ENCODE measurements at places on chromosomes 16 and 17. TPM values are rescaled to one million over a fixed set of nuclear protein-coding genes. Genes with fewer than 3 reads are reported as not detected.

GRCh38 chr17:45149669-45150664 lies 1.7 kb downstream of the HEXIM1 start:
- peak; percentile 40 for DNase-seq

GRCh38 chr17:28719021-28719433 lies 758 bp upstream of the RPL23A start:
- no peak for DNase-seq

GRCh38 chr17:56885312-56885657 lies 28.6 kb downstream of the TRIM25 start:
- DNase-seq: no peak

- no peak for DNase-seq
These were observed 16.4 kb upstream of the CD79B start for GRCh38 chr17:63948521-63948920.

DNA sequence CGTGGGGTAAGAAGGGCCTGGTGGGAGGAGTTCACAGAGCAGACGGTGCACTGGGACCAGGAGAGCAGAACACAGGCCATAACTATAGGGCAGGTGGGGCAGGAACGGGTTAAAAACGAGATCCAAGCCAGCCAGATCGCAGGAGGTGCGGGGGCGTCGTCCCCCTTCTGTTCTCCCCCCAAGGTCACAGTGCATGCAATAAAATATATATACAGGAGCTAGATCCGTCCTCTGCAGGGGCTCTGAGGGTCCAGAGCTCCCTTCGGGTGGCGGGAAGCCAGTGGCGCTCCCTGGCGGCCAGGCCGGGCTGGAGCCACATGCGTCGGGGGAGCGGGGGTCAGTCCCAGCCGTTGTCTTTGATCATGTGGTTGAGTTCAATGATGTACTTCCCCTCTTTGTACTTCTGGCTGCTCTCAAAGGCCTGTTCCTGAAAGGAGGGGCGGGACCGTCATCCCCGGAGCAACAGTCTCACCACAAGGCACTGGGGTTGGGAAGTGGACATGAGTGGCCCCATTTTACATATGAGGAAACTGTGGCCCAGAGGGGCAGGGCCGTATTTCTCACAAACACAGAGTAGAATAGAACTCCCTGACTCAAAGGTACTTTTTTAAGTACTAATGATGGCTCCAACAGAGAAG lies 768 bp upstream of the TBX6 start:
- peak; percentile 55 for DNase-seq

DNA sequence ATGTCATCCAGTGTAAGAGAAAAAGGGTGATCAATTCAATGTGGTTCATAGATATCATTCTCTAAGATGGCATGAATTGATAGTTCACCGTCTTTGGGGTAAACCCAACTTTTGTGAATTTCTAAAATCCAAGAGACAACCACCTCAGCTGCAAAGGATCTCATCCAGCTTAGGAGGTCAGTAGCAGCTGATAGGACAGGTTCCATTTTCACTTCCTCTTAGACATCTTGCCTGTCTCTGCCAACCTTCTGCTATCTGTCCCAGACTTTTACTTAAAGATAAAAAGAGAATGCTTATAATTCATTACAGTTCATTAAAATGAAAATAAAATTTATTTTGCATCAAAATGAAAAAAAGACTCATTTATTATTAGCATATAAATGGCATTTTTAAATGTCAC lies 468.2 kb downstream of the XYLT1 start:
- no peak for DNase-seq

- DNase-seq: no peak
These were observed 48.1 kb downstream of the MARF1 start for GRCh38 chr16:15594711-15595320.

DNA sequence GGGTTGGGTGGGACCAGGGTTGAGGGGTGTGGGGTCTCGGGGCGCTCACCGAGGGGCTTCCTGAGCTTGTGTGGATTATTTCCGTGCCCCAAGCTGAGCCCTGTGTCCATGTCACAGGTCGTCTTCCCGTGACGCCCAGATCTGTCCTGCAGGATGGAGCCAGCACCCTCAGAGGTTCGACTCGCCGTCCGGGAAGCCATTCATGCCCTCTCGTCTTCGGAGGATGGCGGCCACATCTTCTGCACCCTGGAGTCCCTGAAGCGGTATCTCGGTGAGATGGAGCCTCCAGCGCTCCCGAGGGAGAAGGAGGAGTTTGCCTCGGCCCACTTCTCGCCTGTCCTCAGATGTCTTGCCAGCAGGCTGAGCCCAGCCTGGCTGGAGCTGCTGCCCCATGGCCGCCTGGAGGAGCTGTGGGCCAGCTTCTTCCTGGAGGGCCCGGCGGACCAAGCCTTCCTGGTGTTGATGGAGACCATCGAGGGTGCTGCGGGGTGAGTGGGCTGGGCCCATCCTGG lies 1.0 kb downstream of the TELO2 start:
- DNase-seq: peak; percentile 8

- no peak for DNase-seq
These were observed 5.7 kb upstream of the HOXB2 start for GRCh38 chr17:48550502-48551213.

DNA sequence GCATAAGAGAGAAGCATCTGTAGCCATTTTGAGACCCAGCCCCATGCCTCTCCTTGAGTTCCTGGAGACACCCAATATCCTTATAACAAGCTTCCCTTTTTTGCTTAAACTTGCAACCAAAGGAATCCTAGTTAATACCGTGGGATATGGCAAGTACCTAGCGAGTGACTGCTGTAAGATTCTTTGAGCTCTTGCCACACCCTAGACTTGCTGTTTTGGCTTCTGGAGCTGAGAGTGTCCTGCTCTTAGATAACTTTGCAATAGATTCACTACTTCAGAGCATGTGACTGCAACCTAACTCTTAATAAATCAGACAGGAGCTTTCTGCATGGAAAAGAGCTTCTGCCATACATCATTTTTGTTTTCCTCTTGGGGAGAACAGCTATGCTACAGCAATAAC lies 58.3 kb downstream of the AKAP1 start:
- DNase-seq: no peak

- DNase-seq: no peak
These were observed 14.1 kb downstream of the NQO1 start for GRCh38 chr16:69712277-69712676.

DNA sequence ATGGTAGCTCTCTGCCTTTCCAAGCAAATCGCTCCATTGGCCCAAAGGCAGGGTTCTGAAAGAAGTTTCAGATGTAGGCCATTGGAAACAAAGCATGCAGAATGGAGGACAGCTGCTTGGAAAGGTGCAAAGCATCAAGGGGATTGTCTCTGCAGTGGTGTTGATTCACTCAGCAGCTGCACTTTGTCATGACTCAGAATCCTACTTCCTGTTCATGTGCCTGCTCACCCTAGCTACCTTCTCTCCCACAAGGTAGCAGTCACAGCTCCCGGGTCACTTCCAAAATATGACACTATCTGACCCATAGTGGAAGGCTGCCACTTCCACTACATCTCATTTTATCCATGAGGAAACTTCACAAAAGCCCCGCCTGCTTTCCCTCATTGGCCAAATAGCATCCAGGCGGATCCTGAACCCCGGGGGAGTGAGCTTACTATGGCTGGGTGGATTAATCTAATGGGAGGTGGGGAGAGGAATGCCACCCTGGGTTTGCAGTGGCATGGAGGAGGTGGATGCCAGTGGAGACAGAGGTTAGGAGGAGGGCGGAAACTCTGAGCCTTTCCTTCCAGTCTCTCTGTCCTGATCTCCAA lies 74.7 kb upstream of the NKD1 start:
- DNase-seq: peak; percentile 33

GRCh38 chr17:61239327-61239726 lies 160.3 kb upstream of the TBX2 start:
- DNase-seq: no peak

- DNase-seq: no peak
These were observed 108.6 kb upstream of the GOT2 start for GRCh38 chr16:58842746-58843145.

- peak; percentile 80 for DNase-seq
These were observed 168.6 kb downstream of the FTO start for GRCh38 chr16:53872248-53873221.

GRCh38 chr16:47895146-47895545 lies 260.6 kb downstream of the ABCC12 start:
- DNase-seq: no peak

GRCh38 chr17:14352136-14352535 lies 51.3 kb downstream of the HS3ST3B1 start:
- no peak for DNase-seq

DNA sequence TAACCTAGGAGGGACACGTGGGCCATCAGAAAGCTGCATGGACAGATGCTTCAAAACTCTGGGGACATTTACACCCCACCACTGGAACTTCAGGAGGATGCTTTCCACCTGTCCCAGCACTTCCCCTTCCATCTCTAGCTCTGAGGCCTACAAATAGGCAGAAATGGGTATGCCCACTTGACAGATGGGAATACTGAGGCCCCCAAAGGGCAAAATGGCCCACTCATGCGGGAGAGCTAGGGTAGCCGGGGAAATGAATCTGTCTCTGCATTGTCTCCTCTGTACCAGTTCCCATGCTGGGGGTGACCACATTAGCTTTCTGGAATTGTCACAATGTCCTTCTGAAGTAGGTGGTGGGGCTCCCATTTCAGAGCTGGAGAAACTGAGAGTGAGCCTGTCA lies 592.1 kb upstream of the CDH5 start:
- no peak for DNase-seq

- peak; percentile 86 for DNase-seq
These were observed 14.5 kb downstream of the ACACA start for GRCh38 chr17:37392024-37392590.

- DNase-seq: no peak
These were observed 30.5 kb downstream of the GPT2 start for GRCh38 chr16:46914556-46915201.

DNA sequence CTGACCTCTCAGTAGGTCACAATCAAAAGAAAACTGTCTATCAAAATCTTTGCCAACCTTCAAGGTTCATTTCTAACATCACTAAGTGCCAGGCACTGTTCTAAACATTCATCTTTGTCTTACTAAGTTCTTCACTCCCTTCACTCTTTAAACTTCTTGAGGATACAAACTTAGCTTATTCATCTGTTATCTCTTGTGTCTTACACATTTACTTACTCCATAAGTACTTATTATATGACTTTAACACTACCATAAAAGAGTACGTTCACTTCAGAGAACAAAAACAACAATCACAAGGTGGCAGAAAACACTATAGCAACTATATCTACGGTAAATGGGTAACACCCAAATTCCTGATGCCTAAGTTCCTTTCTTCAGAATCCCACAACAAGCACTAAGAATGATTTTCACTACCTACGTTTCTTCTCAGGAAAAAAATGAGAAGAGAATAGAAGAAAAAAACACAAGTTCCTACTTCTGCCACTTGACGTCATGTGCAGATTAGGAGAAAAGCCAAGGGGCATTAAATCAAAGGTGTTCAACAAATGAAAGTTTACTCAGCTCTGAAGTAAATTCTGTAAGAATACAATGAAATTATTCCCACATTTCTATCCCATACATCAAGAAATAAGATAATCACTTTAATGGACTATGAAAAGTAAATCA lies 29.2 kb downstream of the KANSL1 start:
- no peak for DNase-seq

GRCh38 chr16:57723170-57723569 lies 12.4 kb upstream of the KATNB1 start:
- peak; percentile 11 for DNase-seq

DNA sequence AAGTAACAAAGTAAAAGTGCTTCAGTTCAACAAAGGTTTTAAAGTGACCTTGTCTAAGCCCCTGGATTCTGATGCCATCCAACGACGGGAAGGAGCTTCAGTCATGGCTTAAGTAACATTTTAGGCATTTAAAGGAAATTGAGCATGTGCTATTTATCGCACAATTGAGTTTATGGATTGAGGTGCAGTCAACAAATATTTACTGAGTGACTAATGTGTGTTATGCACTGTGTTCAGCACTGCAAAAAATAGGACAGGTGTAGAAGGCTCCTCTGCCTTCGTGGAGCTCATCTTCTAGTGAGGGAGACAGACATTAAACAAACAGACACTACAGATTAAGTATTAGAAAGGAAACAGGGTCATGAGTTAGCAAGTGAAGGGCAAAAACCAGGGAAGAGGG lies 12.5 kb downstream of the TMIGD1 start:
- DNase-seq: no peak

DNA sequence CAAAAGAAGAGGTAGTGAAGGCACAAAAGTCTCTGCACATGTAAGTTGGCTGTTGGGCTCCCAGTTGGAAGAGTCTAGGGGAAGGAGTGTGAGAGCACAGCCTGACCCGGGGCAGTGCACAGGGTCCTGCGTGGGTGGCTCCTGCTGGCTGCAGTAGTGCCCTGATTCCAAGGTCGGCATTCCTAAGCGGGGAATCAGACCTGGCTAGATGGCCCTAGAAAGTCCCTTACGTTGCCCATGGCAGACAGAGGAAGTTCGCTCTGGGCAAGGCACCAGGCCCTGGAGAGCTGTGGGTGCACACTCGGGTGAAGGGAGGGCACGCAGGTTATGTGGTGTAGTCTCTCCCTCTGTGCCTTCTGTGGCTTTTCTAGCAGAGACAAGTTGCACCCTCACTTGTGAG lies 22.8 kb upstream of the SLC5A11 start:
- no peak for DNase-seq

DNA sequence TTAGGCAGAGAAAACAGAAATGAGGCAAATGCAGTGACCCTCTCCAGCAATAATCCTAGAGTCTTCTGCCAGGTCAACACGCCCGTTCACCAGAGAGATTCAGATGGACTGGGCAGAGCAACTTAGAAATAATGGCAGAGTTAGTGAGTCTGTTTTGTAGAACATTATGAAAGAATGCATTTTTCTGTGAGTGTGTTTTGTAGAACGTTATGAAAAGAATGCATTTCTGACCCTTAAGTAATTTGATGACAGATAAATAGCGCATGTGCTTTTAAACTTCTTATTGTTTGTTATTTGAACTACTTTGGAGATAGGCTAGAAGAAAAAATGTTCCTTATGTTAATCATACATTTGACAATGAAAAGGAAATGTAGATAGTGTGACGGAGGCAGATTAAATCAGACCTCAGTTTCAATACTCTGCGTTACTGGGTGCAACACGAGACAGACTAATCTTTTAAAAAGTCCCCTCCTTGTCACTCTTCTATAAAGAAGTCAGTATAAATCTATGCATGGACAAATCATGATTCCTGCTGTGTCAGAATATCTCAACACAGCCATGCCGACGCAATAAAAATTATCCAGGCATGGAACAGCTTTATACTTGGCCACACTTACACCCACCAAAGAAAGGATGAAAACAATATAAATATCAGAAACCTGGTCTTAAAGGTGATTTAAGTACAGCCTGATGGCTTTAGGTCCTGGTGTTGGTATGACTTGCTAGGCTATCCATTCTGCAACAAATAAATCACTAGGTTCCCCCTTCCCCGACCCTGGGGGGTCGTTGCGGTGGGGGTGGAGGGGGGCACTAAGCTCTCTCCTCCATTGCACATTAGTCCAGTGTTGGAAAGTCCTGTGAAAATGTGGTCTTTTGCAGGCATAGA lies 47.8 kb downstream of the MARCHF10 start:
- DNase-seq: peak; percentile 61

- no peak for DNase-seq
These were observed 170.6 kb downstream of the RBFOX3 start for GRCh38 chr17:79440251-79440650.

Gene CDH15
- not detected for total RNA-seq

Gene ARL6IP1
- total RNA-seq: 307 TPM

Gene CCR7
- not detected for total RNA-seq

Gene TMC8
- total RNA-seq: not detected

Gene NUDT21
- total RNA-seq: 82.8 TPM

Gene KRTAP2-2
- 0.15 TPM for total RNA-seq

Gene HS3ST3A1
- total RNA-seq: 5.7 TPM

Gene KRT13
- total RNA-seq: not detected

Gene MRPS7
- 45.9 TPM for total RNA-seq

Gene HSD17B1
- 0.30 TPM for total RNA-seq

Gene STH
- not detected for total RNA-seq

Data from renal cortical epithelial cell (primary cell).